ENCODE measurements at places on chromosomes 7 and 10.

DNA sequence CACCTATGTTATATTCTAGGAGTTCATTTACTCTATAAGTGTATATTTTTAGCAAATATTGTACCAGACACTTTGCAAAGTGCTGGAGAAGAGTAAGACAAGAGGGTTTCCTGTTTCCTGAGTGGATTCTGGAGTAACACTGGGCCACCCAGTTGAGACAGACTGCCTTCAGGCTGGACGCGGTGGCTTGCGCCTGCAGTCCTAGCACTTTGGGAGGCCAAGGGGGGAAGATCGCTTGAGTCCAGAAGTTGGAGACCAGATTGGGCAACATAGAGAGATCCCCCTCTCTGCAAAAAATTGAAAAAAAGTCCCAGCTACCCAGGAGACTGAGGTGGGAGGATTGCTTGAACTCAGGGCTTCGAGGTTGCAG lies 772 bp upstream of the ZSCAN25 start:
- no peak for DNase-seq

GRCh38 chr10:16856567-16856966 lies 39.3 kb upstream of the RSU1 start:
- DNase-seq = peak; percentile 52

DNA sequence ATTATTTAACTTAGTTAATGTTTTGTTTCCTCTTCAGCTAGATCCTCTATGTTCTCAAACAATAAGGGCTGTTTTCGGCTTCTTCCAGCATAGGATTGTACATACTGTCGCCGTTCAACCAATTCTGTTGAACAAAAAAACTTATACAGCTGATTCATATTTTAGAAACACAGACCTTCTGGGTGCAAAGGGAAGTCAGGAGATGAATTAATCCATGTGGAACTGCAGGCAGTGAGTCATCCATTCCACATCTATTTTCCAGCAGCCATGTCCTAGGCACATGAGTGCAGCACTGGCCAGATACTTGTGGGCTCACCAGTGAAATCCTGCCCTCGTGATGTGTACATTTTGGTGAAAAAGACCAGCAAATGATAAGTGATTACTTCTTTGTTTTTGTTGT lies 163.2 kb downstream of the JAZF1 start:
- no peak for DNase-seq

- no peak for DNase-seq
Measured at GRCh38 chr10:5595095-5595494, 70.3 kb downstream of the CALML3 start.

DNA sequence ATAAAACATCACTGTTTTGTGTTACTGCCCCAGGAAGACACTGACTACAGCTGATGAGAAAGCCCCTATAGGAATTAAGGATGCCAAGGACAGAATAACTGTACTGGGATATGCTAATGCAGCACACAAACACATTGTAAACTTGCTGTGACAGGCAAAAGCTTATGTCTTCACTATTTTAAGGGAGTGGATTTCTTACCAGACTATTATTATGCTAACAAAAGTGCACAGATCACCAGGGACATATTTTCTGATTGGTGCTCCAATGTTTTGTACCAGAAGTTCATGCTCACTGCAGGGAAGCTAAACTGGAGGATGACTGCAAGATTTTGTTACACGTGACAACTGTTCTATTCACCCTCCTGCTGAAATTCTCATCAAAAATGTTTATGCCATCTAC lies 48.1 kb upstream of the PTPN12 start:
- no peak for DNase-seq

- DNase-seq = peak; percentile 26
Measured at GRCh38 chr7:54339073-54339472, 203.1 kb upstream of the VSTM2A start.

DNA sequence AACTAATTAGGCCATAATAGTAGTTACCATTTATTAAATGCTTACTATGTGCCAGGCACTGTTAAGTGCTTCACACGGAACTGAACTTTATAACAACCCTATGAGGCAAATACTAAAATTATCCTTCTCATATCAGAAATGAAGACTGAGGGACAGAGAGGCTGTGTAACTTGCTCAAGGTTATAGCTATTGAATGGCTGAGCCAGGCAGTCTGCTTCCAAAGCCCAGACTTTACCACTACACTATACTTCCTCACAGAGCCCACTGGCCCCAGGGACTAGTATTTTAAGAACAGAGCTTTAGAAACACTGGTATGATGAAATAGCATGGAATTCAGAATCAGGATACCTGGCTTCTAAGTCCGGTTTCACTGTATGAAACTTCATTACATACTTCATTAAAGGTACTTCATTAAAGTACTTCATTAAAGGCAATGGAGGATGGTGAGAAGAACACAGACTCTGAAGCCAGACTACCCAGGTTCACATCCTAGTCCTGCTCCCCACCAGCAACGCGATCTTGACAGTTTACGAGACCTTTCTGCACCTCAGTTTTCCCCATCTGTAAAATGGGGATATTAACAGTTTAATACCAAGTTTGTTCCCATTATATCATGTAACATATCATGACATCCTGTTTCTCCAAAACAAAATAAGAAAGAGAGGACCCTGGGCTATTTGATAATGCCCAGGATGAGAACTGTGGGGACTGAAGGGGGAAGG lies 19.6 kb downstream of the ANXA11 start:
- DNase-seq = no peak

DNA sequence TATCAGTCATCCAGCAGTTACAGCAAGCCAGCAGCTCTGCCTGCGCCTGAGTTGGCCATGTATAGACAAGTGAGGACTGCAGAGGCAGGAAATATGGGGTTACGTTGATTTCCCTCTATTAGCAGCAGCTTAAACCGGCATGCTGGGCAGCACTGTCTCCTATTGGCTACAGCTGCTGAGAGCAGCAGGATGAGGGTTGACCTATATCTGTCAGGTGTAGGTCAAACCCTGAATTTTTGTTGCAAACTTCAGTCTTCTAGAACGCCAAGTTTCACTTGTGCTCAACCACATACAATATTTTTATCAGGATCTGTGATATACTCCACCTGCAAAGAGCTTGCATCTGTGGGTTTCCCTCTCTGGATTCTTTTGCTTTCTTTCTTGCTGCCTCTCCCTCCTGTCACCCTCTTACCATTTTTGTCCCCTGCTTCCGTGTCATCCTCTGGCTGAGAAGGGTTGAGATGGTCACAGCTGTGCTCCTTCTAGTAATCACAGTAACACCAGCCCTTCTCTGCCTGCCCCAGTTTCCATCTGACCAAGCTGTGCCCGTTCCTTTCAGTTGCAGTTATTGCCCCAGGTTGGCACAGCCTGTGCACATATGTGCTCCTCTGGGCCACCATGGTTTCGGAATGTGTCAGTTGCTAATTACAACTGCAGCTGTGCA lies 23.8 kb upstream of the GLCCI1 start:
- no peak for DNase-seq

DNA sequence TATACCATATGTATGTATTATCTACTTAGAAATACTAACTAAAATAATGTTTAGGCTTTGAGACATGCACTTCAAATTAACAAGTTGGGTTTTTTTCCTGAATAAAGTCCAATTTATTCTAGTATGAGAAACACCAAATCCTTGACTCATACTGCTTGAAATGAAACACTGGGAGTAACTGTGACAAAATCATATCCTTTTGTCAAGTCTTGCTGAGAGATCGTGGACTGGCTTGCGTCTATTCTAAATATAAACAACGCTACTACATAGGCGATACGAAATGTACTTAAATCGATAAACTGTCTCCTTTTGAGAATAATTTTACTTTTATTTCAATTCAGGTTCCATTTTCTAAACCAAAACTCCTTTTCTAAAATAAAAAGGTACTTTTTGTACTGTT lies 16.3 kb downstream of the SMURF1 start:
- DNase-seq = no peak

DNA sequence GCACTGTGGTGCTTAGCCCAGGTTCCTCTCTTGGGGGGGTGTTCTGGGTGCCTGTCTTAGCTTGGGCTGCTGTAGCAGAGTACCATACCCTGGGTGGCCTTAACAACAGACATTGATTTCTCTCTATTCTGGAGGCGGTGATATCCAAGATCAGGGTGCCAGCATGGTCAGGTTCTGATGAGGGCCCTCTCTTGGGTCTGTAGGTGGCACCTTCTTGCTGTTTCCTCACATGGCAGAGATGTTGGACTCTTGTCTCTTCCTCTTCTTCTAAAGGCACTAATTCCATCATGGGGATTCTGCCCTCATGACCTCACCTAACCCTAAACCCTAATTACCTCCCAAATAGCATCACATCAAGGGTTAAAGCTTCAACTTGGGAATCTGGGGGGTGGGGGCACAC lies 19.9 kb upstream of the CRHR2 start:
- DNase-seq = no peak

- no peak for DNase-seq
Measured at GRCh38 chr7:95397381-95397780, 1.2 kb upstream of the PON3 start.

GRCh38 chr10:96978621-96979154 lies 146.6 kb downstream of the LCOR start:
- DNase-seq = no peak

DNA sequence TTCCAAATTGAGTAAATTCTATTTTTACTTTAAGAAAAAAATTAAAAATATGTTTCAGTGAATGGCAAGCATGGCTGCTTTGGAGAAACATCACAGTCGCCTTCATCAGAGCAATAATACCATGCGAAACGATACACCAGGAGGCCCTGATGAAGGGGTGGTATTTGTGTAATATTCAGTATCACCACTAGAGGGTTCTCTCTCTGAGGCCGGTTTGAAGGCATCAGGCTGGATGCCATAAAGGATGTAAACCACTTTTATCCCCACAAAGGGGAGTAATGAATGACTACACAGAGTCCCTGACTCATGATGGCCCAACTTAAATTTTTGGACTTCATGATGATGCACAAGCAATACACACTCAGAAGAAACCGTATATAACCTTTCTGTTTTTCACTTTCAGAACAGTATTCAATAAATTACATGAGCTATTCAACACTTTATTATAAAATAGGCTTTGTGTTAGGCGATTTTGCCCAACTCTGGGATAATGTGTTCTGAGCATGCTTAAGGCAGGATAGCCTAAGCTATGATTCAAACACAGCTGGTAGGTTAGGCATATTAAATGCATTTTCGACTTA lies 95.5 kb downstream of the PPP1R17 start:
- peak; percentile 11 for DNase-seq

GRCh38 chr7:29087840-29088170 lies 58.5 kb downstream of the CPVL start:
- DNase-seq = peak; percentile 73

DNA sequence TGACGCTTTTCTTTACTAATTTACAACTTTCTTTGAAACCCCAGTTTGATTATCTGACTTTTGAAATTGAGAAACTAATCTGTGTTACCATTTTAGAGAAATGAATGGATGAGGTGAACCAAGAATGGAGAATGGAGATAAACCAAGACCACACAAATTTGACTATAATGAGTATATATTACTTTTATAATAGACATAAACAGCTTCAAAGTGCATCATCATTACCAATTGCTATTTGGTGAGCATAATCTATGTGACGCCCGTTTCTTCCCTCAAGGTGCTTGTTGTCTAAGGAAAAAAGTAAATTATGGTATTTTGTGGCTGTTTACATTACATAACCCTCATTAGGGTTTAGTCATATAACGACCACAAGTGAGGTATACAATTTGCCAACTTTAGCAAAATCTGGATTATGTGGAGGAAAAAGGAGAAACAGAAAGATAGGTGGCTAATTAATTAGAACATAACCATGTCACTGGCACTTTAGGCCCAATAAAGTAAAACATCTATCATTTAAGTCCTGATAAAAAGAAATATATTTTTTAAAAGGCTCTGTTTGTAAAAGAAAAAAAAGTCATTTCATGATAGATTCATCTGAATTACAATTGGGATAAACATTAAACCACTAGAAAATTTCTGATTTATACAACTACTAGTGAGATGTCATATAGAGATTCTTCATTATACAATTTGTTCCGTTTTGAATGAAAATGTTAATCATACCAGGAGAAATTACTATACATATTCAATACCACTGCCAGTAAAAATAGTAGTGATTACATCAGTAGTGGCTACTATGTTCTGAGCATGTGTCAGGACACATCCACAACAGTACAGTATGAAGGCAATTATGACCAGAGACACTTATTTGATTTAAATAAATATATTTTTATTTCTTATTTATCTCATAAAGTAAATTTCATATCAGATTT lies 118.2 kb upstream of the FAM133B start:
- no peak for DNase-seq

- no peak for DNase-seq
Measured at GRCh38 chr10:47277352-47278151, 22.4 kb upstream of the GDF10 start.

- DNase-seq = no peak
Measured at GRCh38 chr7:24036033-24036412, 248.0 kb upstream of the NPY start.

DNA sequence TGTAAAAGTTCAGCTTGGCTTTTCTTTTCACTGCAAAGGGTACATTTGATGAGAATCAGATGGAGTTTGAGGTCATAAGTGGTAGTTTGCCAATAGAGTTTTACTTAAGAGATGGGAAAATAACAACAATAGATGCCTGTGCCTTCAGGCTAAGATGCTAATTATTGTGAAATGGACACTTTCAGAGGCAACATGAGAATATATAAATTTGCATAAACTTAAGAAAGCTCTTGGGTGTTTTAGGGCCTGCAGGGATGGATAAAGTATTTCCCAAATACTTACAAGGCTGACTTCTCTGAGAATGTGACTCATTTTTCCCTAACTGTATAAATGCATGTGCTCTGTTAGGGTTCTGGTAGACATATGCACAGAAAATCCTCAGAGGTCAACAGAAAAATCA lies 200.3 kb upstream of the SVIL start:
- DNase-seq = peak; percentile 95

- DNase-seq = peak; percentile 54
Measured at GRCh38 chr7:75650681-75651080, 88.1 kb downstream of the HIP1 start.

DNA sequence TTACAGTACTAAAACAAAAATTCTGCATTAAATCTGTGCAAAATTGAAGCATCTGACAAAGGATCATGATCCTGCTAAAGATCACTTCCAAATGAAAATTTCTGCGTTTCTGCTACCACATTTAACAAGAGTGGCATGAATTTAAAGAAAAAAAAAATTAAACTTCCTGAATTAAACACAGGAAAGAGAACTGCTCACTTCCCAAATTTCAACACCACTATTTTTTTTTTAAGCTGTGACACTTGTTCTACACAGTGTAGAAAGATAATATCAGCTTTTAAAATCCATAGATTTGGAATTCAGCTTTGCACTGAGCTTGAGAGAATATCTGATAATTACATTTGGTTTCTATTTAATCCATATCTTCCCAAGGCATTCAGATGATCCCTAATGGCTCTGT lies 73.6 kb downstream of the EPC1 start:
- no peak for DNase-seq

DNA sequence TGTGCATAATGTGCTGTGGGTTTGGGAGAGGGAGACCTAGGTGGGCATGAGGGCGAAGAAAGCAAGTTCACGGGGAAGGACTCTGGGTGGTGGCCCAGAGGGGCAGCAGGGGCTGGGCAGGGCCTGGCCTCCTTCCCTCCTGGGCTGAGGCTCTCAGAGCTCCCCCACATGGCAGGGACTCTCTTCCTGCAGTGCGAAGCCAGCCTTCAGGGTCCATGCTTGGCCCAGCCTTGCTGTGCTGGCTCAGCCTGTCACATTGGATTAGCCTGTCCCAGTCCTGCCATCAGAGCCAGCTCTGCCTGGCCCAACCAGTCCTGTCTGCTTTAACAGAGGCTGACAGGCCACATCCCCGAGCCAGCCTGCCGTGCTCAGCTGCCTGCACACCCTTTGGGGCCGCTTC lies 20.4 kb upstream of the ZNF488 start:
- DNase-seq = peak; percentile 15
